Activated CD8-positive, alpha-beta T cell treated with anti-CD3 and anti-CD28 coated beads, Interleukin-2, amount 10 ng/mL, durations not matched to agents 7 days and 5 days (primary cell): ENCODE measurements at places on chromosomes 1 and 21.

- no peak for DNase-seq
Observed at GRCh38 chr1:53810007-53810406, 28.1 kb downstream of the NDC1 start.

DNA sequence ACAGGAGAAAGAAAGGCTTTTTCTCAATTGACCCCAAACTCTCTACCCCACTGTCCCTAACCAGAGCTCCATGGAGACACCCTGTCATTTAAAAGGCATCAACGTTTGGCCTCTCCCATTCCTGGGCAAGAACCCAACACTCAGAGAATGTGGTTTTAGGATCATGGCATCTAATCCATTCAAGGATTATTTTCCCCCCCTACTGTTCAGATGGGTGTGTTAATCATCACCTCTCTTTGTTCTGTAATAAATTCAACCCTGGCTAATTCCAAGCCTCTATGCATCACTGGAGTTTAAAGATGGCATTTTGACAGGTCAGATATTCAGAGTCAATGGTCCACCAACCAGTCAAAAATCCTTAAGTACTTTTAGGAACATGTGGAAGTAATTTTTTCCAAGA lies 42.7 kb downstream of the TBX15 start:
- DNase-seq: no peak

DNA sequence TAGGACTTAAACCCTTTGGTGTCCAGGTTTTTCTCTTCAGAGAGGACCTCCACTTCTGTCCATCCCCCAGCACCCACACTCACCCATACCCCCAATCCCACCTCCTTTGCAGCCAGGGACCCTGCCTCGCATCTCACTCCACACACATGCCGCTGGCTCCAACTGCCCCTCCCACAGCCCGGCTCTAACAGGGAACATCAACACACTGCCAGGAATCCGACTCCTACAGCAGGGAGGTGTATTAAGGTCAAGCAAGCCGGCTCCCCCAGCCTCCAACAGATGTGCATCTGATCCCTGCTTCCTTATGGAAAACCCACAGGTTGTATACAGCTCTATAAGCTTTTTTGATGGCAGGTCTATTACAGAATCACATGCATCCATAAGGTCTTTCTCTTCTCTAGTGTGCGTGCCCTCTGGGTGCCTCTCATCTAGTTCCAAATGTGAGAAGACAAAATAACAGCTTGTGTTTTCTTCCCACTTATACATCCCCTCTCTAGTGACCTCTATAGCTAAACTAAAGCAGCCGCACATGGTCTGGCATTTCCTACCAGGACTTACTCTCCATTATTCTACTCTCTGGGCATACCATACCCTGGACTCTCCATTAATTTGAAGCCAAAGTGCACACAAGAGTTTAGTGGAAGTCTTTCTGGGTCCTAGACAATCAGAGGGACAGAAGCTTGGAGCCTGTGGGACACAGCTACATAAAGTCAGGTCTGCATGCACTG lies 16.3 kb downstream of the PIK3C2B start:
- no peak for DNase-seq

DNA sequence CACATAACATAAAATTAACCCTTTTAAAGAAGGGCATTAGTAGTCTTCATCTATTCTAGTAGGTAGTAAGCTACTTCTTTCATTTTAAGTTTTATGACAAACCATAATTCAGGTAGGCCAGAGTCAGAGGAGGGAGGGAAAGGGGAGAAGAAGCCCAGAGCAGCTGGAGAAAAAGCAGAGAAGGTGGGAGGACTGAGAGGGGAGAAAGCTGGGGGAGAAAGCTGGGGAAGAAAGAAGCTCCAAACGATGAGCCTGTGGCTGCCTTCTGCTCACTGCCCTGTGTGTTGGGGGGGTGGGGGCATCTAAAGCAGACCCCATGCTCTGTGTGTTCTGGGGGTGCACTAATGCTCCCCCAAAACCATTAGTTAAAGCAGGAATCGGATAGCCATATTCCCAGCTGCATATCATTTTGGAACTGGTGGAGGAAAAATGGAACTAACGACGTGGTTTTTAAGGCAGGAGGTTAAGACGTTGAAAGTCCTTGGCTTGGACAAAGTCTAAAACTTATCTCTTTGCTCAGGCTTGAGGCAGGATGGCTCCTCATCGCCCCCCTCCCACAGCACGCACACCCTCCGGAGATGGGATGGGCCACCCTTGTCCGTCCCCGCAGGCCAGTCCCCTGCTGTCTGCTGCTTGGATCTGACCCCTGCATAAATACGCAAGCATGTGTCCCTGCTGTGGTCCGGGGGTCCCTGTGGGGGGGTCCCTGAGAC lies 184.2 kb downstream of the DYRK1A start:
- DNase-seq: no peak

DNA sequence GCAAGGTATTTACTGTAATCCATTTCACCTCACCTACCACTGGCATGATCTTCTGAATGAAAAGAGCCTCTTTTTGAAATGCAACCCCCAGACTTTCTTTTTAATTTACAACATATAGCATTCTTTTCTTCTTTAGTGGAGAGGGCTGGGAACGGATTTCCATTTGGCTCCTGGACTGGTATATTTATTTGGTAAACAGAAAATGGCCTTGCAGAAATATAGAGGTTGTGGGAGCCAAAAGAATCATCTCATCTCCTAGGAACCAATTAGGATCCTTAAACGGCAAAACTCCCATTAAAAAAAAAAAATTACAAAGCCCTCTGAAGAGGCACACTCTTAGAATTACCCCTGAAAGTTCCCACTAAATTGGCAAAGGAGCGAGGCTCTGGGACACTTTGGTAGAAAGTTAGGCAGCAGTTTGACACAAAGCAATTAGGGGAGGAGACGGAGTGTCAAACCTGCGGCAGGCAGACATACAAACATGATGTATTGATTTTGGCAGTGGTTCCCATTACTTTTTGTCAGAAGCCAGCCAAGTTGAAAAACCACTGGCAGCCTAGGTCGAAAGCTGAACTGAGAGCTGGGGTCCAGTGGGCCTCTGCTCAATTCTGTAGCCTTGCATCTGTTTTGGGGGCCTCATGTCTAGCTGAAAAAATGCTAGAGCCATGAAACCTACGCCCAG lies 135.1 kb upstream of the MAGI3 start:
- DNase-seq: no peak

DNA sequence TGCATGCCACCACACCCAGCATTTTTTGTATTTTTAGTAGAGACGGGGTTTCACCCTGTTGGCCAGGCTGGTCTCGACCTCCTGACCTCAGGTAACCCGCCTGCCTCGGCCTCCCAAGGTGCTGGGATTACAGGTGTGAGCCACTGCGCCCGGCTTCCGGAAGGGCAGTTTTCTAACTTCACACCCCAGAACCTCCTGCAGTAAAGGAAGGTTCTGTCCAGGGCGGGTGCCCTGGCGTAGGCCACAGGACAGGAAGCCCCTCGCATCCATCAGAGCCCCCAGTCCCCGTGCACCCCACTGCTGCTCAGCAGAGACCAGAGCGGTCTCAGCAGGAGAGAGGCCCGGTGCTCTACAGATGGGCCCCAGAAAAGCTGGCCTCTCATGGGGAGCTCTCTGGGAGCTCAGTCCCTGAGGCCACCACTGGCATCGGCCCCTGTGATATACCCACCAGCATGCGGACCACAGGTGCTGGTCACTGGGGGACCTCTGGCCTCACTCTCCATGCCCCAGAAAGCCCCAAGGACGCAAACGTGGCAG lies 4.1 kb upstream of the DNMT3L start:
- no peak for DNase-seq

- peak; percentile 62 for DNase-seq
Observed at GRCh38 chr1:181104790-181105133, 16.3 kb downstream of the IER5 start.

GRCh38 chr1:209041927-209042326 lies 541.6 kb upstream of the CAMK1G start:
- no peak for DNase-seq

GRCh38 chr1:200905411-200906052 lies 10.8 kb downstream of the INAVA start:
- DNase-seq: peak; percentile 67

DNA sequence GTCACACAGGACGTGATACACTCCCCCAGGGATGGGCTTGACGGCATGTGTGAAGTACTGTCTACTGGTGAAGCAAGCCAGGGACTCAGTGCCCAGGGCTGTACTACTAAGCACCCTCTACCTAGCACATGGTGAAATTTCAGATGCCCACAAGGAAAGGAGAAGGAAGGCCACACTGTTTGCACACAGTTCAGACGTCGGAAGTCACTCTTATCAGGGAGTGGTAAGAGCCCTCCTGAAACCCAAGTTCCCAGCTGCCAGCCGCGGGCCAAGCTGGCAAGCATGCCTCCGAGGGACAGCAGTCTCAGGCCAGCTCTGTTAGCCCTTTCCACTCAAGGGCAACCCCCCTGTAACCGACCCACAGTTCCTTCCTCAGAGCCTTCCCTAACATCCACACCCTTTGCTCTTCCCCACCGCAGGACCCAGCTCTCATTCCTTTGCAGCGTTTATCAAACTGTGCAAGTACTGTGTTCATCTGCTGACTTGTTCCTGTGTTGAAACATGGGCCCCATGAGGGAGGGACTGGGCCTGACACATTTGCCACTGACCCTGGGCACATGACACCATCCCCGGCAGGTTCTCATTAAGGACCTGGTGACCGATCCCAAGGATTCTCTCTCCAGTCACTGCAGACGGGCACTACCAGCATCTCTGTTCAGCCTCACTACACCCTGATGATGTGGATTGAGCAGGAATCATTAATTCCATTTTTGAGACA lies 58.5 kb downstream of the SLC66A1 start:
- no peak for DNase-seq

GRCh38 chr1:229070168-229070567 lies 200.7 kb upstream of the RAB4A start:
- no peak for DNase-seq

GRCh38 chr1:45012639-45013278 lies 705 bp downstream of the UROD start:
- peak; percentile 46 for DNase-seq

- peak; percentile 28 for DNase-seq
Observed at GRCh38 chr1:35115459-35116383, 36.5 kb downstream of the ZMYM1 start.

- no peak for DNase-seq
Observed at GRCh38 chr1:96079581-96079980, 642.0 kb upstream of the PTBP2 start.

DNA sequence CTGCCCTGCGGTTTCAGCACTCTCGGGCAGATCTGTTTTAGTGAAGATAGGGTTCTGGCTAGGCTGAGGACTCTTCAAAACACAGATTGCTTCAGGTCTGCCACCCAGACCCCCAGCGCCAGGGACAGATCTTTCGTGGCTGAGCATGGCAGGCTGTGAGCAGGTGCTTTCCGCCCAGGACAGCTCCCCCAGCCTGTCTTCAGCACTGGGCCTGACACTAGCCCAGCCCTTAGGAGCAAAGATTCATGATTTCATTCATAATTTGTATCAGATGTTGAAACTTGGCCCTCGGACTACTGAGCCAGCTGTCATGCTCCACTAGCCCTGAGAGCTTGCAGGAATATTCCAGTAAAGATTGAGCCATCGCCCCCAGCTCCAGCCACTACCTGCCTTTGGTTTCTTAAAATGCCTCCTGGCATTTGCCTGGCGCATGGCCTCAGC lies 5.9 kb downstream of the ADPRS start:
- no peak for DNase-seq

- no peak for DNase-seq
Observed at GRCh38 chr1:37064039-37064438, 29.7 kb upstream of the GRIK3 start.

DNA sequence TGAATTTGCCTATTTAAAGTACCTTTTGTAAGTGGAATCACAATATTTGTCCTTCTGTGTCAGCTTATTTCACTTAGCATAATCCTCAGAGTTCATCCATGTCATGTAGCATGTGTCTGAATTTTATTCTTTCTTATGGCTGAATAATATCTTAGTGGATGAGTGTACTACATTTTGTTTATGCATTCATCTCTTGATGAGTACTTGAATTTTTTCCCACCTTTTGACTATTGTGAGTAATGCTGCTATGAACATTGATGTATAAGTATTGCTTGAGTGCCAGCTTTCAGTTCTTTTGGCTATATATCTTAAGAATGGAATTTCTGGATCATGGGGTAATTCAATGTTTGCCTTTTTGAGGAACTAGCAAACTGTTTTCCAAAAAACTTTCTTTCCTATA lies 84.2 kb downstream of the TGFB2 start:
- no peak for DNase-seq

DNA sequence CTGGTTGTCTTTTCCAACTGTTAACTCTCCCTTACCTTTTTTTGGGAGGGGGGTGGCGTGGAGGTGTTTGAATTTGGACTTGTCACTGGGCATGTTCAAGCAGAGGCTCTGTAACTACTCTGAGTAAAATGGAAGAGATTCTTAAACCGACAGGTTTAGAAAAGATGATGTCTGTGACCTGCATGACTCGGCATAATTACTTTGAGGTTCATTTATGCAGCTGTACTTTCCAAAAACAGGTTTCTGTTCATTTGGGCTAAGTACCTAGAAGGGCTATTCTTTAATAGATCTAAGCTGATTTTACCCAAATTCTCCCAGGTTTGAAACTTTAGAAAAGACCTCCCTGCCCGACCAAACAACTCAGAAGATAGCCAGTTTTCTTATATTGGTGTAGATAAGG lies 80.3 kb downstream of the SLC35A3 start:
- no peak for DNase-seq

DNA sequence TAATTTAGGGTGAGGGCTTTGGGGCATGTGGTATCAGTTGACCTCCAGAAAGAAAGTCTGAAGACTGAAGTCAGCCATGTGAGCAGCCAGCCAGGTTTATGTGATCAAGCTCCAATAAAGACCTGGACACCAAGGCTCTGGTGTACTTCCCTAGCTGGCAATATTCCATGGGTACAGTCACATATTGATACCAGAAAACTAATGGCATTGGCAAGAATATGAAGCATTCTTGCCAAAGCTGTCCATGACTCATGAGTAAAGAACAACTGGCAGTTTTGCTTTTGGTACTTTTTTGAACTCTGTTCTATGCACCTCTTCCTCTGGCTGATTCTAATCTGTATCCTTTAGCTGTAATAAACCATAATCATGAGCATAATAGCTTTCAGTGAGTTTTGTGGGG lies 415.3 kb upstream of the CAMK1G start:
- no peak for DNase-seq

DNA sequence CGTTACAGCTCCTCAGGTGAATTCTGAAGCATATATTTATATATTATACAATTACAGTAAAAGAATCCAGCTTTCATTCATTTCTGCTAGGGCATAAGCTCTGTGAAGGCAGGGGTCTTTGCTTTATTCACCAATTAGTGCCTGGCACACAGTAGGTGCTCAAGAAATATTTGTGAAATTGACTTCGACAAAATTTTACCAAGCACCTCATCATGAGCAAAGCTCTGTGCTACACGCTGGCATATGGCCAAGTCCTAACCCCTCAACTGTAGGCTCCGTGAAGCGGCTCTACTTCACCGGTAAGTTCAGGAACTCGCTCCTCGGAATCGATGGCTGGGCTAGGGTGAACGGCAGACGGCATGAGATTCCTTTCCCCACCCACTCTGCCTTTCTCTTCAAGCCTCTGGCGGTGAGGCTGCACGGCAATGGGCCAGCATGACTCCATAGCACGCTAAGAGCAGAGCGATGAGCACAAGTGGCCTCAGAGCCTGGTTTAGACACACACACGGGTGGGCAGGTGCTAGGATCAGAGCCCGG lies 8.7 kb downstream of the C1orf174 start:
- DNase-seq: no peak

GRCh38 chr1:5564578-5565257 lies 427.5 kb downstream of the NPHP4 start:
- no peak for DNase-seq

- DNase-seq: peak; percentile 57
Observed at GRCh38 chr21:44547656-44548331, 3.5 kb downstream of the KRTAP10-2 start.
